Neural progenitor cell (in vitro differentiated cells): ENCODE measurements at places on chromosomes 2 and 18.

DNA sequence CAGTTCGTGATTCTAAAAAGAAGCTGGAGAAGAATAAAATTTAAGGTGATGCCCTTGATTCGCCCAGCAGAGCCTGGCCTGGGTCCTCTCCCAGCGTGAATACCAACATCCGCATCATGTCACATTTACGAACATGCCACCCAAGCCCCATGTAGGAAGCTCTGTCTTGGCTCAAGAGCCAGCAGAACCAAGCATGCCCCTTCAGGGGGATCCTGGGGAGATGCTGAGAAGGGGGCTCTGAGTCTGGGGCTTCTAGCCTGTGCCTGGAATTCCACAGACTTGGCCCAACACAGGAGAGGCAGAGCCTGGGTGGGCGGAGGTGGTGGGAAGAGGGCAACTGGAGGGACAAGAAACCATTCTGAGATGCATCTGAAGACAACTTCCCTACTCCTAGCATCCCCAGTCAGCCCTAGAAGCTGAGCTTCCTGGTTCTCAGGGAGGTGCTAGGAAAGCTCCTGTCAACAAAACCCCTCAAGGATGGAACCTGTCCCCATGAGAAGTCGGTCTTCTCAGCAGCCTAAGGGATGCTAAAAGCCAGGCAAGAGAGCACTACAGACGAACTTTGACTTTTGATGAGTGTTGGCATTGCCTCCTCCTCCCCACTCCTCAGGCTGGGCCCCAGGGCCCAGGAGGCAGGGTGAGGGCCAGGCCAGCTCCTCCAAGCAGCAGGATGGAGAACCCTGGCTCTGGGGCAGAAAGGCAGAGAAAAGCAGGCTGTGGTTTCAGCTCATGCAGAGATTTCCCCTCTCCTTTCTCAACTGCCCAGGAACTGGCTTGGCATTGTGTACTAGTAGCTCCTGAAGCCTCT lies 57.9 kb downstream of the POLR1A start:
- DNase-seq = no peak

DNA sequence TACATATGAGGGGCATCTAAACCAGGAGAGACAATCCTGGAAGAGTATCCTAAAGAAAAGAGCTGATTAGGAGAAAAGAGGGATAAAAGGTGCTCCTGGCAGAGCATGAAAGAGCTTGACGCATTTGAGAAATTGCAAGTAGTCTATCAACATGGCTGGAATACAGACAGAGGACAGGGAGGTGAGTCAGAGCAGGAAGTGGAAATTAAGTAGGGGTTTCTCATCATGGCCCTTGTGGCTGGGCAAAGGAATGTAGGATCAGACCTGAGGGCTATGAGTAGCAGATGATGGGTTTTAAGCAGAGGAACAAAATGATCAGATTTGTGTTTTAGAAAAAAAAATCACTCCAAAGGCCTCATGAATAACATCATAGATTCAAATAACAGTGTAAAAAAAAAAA lies 49.2 kb upstream of the UGP2 start:
- DNase-seq = no peak

- no peak for DNase-seq
Observed at GRCh38 chr2:207037896-207038295, 98.6 kb downstream of the CPO start.

DNA sequence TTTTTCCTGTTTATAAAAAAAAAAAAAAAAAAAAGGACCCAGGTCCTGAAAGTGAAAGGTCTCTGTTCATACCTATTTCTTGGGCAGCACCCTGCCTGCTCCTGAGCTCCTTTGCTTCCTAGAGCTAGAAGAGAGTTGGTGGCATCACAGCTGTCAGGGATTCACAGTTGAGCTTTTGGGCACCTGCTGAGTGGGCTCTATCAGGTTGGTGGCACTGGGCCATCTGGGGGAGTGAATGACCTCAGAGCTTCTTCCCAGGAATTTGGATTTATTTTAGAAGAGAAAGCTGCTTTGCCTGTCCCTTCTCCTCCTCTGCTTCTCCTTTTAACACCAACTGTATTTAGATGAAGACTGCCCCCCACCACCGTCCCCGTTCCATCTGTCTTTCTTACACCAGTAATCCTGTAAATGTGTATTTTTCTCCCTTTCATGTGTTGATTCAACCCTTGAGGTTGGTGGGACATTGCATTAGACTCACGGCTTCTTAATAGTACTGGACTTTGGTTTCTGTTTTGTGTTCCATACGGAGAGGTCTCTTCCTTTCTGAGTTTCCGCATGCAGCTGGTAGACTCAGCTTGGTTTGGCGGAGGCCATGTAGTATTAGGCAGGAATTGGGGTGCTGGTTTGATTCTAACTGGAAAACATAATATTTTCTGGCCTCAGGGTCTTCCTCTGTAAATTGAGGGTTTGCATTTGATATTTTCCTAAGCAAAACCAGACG lies 7.6 kb upstream of the MGAT5 start:
- DNase-seq = peak; percentile 29

DNA sequence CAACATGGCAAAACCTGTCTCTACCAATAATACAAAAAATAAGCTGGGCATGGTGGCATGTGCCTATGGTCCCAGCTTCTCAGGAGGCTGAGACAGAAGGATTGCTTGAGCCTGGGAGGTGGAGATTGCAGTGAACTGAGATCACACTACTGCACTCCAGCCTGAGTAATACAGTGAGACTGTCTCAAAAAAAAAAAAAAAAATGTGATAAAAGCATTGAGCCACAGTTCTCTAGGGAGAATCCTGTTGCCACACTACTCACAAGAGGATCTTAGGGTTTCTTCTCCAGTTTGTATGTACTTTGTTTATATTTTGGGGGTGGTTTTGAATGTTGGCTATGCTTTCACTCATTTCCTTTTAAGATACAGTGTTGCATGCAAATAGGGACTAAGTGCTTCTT lies 62.0 kb downstream of the TMEM185B start:
- DNase-seq = no peak

GRCh38 chr2:174623106-174623637 lies 25.6 kb upstream of the WIPF1 start:
- DNase-seq = no peak

GRCh38 chr2:26068602-26069298 lies 34.9 kb downstream of the RAB10 start:
- no peak for DNase-seq
